HS-5 (cell line): ENCODE measurements at places on chromosomes 7 and 10.
A peak's percentile ranks its signal among the peaks of the same experiment; 100 is the strongest.

- DNase-seq: no peak
Measured at GRCh38 chr10:11713186-11713743, 28.9 kb upstream of the ECHDC3 start.

DNA sequence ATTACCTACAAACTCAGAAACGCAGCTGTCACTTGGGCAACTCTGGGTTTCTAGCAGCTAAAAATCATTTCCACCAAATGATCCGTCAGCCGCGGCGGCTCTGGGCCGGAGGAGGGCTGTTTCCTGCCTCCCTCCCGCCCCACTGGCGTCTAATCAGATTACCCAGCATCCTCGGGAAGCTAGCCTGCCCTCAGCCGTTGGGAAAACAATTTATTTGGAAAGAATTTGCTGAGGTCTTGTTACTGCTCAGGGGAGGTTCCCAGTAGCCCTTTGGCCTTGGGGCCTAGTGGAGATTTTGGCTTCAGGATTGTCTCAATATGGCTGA lies 65.0 kb upstream of the ADGRA1 start:
- no peak for DNase-seq

DNA sequence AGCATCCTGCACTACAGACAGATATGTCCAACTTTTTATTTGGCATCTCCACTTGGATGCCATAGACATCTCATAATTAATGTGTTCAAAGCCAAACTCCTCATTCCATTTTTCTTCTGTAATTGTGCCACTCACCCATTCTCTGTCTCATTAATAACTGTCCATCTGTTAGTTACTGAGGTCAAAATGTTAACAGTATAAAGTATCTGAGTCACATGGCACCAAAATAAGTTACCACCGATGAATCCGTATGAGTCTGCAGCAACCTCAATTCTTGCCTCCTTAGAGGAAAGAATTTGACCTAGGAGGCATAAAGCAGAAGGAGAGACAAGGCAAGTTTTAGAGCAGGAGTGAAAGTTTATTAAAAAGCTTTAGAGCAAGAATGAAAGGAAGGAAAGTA lies 16.5 kb upstream of the NT5C3A start:
- no peak for DNase-seq

- peak; percentile 23 for DNase-seq
Measured at GRCh38 chr7:36387435-36388231, 2.0 kb upstream of the ANLN start.

- DNase-seq: no peak
Measured at GRCh38 chr10:7945034-7945433, 109.5 kb upstream of the GATA3 start.

DNA sequence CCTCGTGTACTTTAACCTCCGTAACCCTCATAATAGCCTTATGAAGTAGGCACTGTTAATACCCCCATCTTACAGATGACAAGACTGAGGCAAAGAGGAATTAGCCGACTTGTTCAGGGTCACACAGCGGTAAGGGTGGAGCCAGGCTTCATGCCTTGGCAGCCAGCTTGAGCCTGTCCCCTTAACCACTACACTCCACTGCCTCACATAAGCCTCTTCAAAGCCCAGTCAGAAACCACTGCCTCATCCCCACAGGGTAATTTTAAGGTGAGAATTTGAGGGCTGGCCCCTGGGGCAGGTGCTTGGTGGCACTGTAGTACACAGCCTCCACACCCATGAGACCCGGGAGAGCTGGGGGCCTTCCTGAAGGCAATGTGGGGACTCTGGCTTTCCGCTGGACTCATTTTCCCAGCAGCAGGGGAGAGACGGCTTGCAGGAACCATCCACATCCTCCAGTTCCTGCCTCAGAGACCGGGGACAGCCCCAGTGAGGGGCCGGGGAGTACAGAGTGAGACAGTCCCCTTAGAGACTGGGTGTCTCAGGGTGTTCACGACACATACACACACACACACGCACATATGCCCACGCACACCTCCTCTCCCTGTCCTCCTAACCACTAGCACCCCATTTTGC lies 7.6 kb upstream of the C10orf105 start:
- DNase-seq: no peak

- no peak for DNase-seq
Measured at GRCh38 chr7:127404286-127405072, 12.0 kb upstream of the ZNF800 start.

- no peak for DNase-seq
Measured at GRCh38 chr7:66055321-66055956, 20.2 kb upstream of the ASL start.

- no peak for DNase-seq
Measured at GRCh38 chr7:107233174-107233573, 64.4 kb downstream of the HBP1 start.

GRCh38 chr10:129078346-129078745 lies 388.7 kb upstream of the MGMT start:
- DNase-seq: no peak

DNA sequence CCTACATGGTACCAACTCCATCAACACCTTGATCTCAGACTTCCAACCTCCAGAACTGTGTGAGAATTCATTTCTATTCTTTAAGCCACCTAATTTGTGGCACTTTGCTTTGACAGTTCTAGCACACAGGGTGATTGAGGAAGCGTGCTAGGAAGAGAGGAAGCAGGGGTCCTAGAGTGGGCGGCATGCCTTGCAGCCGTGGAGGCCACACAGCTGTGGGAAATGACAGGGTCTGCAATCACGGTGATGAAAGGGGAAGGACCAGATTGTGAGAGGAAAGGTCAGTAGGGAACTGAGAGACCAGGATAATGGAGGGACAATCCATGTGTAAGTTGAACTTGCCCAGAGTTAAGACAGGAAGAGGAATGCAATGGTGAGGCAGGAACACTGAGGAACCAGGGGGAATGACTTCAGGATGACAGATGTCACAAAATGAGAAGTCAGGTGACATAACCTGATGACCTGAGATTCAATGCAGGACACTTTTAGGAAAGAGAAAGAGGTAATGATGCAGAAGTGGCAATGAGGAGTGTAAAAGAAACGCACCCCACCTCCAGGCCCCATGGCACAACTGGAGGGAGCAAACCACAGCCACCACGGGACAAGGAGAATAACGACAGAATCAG lies 87.3 kb upstream of the PIK3CG start:
- DNase-seq: no peak

DNA sequence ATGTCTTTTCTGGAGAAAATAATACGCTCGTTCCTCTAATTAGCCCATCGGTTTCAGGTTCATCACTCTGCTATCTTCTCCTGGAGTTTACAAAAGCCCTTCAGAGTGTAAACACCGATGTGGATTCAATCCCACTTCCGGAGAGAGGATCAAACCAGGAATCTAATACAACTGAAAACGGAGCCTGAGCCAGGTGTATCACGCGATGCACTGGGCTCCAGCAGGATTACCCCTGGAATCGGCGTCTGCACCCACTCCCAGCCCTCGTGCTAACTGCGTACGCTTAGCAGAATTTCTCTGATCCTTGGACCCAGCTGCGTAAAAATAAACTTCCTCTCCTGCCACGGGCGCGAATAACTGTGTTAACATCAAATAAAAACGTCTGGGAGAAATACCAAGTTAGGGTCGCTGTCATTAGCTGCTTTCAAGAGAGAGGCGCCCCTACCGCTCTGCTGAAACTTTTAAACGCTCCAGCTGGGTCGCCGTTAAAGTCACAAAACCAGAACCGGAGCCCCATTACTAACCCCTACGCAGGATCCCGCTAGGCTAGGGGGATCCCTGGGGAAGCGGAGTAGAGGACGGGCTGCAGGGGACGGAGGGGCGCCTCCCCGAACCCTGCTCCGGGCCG lies 502 bp downstream of the ZNF3 start:
- no peak for DNase-seq

GRCh38 chr10:51743146-51743545 lies 43.8 kb upstream of the CSTF2T start:
- DNase-seq: no peak

GRCh38 chr10:71795248-71795647 lies 21.9 kb upstream of the VSIR start:
- DNase-seq: no peak

GRCh38 chr10:50497758-50498157 lies 126.0 kb downstream of the SGMS1 start:
- peak; percentile 2 for DNase-seq

- no peak for DNase-seq
Measured at GRCh38 chr7:43876241-43876640, 6.9 kb upstream of the MRPS24 start.

DNA sequence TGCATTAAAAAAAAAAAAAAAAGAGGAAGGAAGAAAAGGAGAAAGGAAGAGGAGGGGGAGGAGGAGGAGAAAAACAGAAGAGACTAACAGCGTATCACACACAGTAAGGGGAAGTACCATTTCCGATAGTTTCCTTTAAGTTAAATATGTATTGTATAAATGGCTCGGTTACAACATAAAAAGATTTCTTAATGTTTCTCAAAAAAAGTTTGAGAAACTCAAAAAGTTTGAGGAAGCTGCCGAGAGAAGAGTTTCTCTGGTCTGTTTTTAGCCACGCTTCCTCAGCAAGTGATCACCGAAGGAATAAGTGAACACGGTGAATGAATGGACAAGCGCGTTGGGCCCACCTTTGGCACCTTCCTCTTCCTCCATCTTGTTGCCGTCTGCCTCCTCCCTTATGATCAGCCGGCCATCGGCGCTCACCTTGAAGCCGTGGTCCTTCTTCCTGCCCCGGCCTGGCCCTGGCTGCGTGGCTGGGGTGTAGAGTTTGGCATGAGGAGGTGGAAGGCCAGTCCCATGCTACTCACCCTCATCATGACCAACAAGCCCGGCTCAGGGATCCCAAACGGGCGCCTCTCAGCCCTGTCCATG lies 31.3 kb upstream of the FRAT2 start:
- DNase-seq: no peak

DNA sequence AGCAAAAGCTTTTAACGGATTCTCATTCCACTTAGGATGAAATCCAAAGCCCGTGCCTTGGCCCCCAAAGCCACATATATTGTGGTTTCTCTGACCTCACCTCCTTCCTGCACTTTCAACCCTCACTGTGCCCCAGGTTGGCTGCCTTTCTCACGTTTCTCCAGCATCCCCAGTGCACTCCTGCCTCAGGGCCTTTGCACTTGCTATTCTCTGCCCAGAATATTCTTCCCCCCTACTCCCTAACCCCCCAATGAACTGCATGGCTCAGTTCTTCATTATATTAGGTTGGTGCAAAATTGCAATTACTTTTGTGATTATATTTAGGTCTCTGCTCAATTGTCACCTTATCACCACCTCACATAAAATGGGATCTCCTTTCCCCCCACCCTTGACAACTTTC lies 34.2 kb downstream of the MYOF start:
- no peak for DNase-seq

DNA sequence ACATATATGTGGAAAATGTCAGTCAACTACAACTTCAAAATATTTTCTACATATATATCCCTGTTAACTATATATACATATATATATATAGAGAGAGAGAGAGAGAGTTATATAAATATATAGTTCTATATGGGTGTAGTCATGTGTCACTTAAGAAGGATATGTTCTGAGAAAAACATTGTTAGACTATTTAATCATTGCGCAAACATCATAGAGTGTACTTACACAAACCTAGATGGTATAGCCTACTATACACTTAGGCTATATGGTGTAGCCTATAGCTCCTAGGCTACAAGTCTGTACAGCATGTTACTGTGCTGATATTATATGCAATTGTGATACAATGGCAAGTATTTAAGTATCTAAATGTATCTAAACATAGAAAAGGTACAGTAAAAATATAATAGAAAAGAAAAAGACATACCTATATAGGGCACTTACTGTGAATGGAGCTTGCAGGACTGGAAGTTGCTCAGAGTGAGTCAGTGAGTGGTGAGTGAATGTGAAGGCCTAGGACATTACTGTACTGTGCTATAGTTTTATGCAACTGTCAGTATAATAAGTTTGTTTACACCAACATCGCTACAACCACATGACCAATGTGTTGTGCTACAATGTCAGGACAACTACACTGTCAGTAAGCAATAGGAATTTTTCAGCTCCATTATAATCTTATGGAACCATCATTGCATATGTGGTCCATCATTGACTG lies 18.0 kb upstream of the FGL2 start:
- DNase-seq: no peak

- no peak for DNase-seq
Measured at GRCh38 chr7:41786944-41787343, 84.1 kb upstream of the INHBA start.

- DNase-seq: no peak
Measured at GRCh38 chr7:117143580-117143979, 179.3 kb downstream of the WNT2 start.

GRCh38 chr10:114874827-114875411 lies 53.3 kb downstream of the FHIP2A start:
- no peak for DNase-seq

GRCh38 chr10:52314822-52315552 lies 906 bp downstream of the DKK1 start:
- no peak for DNase-seq

DNA sequence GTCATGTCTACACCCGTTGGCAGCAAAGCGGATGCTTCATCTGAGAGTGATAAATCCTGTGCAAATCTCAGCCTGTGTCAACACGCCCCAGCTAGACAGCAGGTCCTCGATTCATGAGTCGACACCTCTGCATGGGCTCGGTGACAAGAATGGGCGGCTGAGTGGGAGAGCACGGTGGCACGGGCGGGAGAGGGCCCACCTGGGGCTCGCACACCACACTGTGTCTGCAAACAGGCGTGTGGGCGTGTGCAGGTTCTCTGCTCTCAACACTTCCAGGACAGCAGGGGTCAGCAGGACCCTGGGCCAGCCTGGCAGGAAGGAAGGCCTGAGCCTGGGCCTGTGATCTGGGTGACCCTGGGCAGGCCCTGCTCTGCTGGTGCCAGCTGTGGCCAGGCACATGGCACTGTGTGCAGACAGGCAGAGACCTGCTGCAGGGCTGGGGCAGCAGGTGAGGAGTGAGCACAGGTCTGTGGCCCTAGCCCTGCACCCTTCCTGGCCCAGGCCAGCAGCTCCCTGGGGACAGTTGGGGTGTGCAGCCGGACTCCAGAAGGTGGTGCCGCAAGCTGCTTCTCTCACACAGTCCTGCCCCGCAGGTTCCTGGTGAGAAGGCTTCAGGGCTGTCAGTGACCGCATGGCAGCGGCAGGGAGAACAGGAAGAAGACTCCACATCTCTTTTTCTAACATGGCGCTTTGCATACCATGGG lies 216.4 kb downstream of the ELFN1 start:
- DNase-seq: no peak
